ENCODE measurements at places on chromosomes 6 and 20.

- no peak for DNase-seq
These were observed 112.7 kb downstream of the SLC35B3 start for GRCh38 chr6:8322659-8323058.

DNA sequence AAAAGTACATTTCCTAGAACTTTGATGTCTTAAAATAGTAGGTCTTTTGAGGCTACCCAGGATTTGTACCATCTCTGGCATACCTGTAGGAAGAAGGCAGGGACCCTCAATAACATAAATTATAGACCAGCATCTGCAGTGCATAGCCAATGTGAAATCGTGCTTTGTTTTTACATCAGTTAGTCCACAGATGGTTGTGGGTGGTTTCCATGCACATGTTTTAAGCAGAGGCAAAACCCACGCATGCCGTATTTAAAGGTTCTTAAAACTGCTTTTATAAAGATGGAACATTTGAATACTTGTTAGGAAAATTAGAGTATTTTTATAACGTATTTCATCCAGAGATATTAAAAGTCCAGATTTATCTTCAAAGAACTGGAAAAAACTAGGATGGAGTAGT lies 66.3 kb downstream of the SH3BGRL2 start:
- DNase-seq, result no peak

DNA sequence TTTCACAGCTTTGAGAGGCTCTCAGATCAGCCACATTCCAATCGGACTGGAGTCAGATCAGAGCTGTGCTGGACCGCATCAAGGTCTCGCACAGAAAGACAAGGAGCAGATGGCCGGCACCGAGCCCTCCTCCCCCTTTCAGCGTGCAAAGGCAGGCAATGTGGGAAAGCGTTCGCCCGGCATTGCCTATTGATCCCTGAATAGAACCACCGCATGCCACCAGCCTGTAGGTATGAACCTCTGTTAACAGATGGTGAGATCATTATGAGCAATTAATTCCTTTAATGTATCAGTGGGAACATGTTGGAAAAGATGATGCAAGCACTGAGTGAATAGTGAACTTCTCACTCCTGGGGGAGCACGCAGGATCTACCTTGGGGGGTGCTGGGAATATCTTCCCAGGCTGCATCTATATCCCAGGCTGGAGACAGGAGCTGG lies 117.5 kb upstream of the ID4 start:
- DNase-seq, result no peak

- DNase-seq, result no peak
These were observed 2.5 kb upstream of the NPBWR2 start for GRCh38 chr20:64109831-64110391.

DNA sequence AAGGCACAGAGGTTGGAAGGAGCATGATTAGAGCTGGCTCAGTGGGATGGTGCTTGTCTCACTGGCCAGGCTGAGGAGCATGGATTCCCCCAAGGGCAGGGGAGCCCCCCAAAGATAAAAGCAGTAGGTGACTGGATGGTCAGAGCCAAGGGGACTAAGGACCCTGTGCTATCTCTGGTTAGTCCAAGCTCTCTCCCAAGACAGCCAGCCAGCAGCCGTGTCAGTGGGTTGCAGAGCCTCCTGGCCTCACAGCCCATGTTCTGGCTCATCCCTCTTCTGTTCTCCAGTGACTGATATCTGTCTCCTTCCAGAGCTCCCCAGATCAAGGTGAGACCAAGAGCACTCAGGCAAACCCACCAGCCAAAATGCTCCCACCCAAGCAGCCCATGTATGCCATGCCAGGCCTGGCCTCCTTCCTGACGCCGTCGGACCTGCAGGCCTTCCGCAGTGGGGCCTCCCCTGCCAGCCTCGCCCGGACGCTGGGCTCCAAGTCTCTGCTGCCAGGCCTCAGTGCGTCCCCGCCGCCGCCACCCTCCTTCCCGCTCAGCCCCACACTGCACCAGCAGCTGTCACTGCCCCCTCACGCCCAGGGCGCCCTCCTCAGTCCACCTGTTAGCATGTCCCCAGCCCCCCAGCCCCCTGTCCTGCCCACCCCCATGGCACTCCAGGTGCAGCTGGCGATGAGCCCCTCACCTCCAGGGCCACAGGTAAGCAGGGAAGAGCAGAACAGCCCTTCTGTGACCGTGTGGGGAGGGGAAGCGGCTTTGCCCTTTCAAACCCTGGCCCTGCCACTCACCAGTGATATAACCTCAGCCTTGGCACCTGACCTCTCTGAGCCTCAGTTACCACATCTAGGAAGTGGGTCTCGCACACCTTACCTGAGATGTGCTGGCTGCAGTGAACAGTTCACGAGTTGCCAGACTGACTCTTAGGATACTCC lies 121.3 kb downstream of the JPH2 start:
- DNase-seq, result no peak

DNA sequence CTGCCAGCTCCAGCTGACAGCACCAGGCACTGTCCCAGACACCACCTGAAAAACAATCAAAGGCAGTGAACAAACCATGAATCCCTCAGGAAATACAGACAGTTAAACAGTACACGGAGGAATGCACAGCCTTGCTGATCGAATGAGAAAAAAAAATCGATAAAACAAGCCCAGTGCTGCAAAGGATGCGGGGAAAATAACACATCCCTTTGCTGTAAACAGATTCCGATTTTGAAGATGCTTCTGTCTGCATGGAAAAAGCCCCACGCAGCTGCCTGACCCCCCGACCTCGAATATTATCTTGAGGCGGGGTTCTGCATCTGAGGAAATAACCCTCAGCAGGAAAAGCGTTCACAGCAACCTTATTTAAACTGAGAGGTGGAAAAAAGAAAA lies 43.9 kb downstream of the RBM38 start:
- DNase-seq, result no peak

DNA sequence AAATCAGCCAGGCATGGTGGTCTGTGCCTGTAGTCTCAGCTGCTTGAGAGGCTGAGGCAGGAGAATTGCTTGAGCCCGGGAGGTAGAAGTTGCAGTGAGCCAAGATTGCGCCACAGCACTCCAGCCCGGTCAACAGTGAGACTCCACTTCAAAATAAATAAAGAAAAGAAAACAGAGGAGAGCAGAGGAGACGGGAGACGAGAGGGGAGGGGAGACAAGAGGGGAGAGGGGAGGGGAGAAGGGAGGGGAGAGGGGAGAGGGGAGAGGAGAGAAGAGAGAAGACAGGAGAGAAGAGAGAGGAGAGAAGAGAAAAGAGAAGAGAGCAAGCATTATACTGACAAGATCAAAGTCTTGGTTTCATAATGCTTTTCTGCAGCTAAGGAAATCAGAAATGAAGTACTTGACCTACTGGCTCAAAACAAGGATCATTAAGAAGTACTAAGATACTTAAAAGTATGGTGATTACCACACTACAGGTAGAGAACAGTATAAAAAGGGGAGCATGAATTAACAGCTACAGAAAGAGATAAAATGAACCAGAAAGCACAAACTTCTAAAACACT lies 30.5 kb downstream of the FAM8A1 start:
- no peak for DNase-seq

DNA sequence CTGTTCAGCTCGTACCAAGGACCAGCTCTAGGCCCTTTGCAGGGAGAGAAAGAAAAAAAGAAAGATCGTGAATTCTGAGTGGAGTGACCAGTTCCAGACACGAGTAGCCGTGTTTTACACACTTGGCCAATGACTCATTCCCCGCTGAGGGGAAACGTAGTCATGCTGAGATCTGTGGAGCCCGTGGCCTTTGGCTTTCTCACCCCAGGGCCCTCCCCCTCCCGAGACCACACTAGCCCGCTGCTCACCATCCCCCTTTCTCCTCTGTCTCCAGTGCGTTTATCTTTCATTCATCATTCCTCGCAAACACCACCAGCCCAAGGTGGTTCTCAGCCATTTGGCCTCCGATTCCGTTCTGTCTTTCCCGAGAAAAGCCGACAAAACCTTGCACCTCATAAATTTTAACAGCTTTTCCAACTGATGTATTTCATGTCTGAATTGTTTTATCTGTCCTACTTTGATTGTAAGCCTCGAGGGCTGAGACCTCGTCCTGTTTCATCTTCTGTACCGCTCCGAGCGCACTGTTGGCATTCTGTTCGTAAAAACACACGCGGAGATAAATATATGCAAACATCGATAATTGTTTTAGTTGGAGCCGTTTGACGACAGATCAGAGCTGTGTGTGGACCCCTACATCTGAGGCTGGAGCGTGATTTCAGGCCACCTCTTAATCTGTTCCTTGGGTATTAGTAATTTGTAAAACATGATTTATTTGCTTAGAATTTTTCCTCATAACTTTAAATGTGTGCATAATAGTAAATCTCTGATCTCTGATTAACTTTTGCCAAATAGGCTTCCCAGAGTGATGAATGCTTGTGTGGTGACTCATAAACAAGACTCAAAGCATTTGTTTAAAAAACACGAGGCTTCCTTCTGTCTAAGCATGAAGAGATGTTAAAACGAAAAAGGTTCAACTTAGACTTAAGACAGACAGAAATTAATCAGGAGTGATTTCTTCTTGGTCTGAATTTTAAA lies 336.6 kb downstream of the CDH4 start:
- DNase-seq, result no peak

DNA sequence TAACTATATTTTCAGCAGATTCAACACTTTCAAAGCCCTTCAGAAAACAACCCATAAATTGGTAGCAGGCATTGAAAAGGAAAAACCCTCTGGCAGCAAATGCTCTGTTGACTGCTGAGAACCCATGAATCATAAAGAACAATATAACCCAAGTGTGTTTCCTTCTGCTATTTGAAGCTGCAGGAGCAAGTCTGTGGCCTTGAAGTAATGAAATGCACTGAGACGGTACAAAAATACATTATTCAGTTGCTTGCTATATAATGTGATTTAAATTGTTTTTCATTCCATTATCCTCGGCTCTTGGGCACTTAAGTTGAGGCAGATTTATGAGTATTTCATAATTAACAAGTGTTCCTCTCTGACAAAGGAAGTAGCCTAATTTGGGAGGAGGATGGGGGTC lies 40.6 kb upstream of the SAMD5 start:
- DNase-seq, result no peak

DNA sequence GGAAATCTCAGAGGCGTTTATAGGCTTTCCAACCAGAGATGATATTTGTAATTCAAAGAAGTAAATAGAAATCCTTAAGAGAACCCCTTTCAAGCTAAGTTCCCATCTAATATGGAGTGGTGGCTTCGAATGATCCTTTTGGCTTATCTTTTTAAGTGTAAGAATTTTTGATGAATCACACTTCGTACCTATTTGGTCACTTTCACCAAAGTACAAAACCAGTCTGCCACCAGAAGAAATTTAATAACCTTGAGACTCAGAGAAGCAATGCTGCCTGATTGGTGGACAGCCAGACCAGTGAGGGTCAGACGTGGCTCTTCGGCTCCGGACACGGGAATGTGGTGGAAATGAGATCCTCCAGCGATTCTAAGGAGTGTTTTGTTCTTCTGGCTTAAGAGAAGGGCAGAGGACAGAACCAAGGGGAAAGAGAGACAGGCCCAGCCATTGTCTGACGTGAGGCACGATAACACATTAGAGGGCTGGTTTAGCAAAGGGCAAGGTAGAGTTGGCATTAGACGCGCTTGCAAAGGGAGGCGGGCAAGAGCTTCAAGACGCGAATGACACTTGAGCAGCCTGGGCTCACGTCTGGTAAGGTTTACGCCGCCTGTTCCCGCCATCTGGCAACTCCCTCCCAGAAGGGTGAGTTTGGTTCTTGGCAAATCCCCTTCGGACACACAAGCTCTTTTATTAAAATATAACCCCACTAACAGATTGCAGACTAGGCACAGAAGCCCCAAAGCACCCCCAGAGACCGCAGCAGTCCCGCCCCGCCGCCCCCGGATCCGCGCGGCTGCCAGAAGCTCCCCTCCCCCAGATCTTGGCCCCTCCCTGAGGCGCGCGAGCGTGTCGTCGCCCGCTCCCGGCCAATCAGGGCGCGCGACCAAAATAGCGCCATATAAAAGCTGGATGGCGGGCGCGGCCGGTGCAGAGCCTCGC lies 50.0 kb upstream of the EZR start:
- DNase-seq, result peak; percentile 83

DNA sequence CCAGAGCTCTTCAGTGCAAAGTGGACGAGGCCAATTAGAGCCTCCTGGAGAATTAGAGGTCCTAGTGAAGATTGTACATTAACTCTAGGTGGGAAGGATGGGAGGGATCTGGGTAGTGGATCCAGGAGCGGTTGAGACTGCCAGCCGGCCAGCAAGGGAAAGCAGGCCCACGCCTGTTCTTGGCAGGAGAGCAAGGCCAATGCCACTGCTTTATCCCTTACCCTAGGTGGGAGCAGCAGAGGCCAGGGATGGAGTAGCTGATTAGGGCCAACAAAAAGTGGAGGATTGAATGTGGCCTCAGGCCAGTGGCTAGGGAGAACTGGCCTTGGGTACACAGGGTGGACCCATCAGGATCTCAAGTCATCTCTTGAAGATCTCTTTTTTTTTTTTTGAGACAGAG lies 3.7 kb downstream of the ITPR3 start:
- no peak for DNase-seq

- no peak for DNase-seq
These were observed 3.3 kb upstream of the TMC2 start for GRCh38 chr20:2533118-2533517.

DNA sequence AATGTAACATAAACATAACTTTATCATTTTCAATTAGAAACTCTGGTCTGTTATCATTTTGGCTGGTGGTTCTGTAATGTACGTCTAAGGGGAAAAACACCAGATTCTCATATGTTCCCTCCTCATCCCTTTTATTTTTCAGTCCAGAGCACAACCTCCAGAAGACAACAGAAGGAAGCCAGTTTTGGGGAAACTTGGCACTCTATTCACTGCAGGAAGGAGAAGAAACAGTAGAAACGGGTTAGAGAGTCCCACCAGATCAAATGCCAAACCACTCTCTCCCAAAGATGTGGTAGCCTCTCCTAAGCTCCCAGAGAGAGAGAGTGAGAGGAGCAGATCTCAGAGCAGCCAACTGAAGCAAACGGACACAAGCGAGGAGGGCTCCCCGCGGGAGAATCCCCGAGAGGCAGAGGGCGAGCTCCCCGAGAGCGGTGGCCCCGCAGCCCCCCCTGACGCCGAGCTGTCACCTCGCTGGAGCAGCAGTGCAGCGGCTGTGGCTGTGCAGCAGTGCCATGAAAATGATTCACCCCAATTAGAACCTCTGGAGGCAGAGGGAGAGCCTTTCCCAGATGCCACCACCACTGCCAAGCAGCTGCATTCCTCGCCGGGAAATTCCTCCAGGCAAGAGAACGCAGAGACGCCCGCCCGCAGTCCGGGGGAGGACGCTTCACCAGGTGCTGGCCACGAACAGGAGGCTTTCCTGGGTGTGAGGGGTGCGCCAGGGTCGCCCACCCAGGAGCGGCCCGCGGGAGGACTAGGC lies 117.8 kb downstream of the RTN4IP1 start:
- no peak for DNase-seq

DNA sequence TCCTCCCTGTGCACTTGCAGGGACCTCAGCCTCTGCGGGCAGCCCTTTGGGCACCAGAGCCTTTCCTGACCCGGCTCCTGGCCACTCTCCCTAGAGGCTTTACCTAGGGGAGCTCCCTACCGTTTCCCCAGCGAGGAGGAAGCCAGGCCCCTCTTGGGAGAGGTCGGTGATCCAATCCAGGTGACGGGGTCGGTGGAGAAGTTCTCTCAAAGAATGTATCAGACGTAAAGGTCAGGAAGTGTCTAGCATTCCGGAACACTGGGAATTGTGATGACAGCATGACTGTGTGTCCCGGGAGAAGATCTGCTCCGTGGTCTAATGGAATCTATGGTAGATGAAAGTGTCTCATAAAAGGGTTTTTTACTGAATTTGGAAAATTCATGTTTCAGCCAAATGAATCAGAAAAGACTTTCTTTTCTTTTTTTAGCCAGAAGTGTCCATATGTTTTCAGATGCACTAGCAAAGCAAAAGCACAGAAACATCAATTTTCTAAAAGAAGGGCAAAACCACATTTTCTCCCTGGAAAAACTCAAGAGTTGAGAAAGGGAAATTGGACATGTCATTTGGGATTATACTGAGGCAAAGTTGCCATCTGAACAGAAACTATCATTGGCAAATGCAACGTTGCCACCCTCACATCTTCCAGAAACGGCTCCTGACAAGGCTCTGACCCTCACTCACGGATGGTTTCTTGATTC lies 289.4 kb downstream of the THBS2 start:
- DNase-seq, result no peak

Data from NCI-H1930 (cell line).